Glomerular endothelial cell (primary cell): ENCODE measurements at places on chromosomes 7 and 10. TPM values are rescaled to one million over a fixed set of nuclear protein-coding genes. Genes with fewer than 3 reads are reported as not detected.

The MARVELD1 gene
- 39.0 and 50.3 TPM in 2 replicates for total RNA-seq

The FRG2B gene
- total RNA-seq = not detected in 2 replicates

The BEND7 gene
- total RNA-seq = 13.8 and 18.3 TPM in 2 replicates

The LYZL1 gene
- total RNA-seq = not detected in 2 replicates
